Activated CD4-positive, alpha-beta T cell treated with anti-CD3 and anti-CD28 coated beads, Interleukin-2, amount 50 U/mL, for 4 hours (primary cell): ENCODE measurements at places on chromosomes 1 and 21.

- no peak for DNase-seq
These were observed 16.7 kb downstream of the CELA2B start for GRCh38 chr1:15492596-15492995.

- no peak for DNase-seq
These were observed 150.3 kb downstream of the TIAM1 start for GRCh38 chr21:31193761-31194160.

- no peak for DNase-seq
These were observed 77.6 kb downstream of the RPS6KA1 start for GRCh38 chr1:26607186-26607585.

- DNase-seq = no peak
These were observed 21.6 kb downstream of the HSF2BP start for GRCh38 chr21:43637530-43638158.

- DNase-seq = no peak
These were observed 43.8 kb upstream of the SELENON start for GRCh38 chr1:25756215-25756614.

- DNase-seq = no peak
These were observed 161.2 kb downstream of the NPHP4 start for GRCh38 chr1:5830771-5831599.
